ENCODE measurements at places on chromosomes 1 and 21. TPM values are rescaled to one million over a fixed set of nuclear protein-coding genes. Genes with fewer than 3 reads are reported as not detected.

RIIAD1 gene
- total RNA-seq = not detected

PTGER3 gene
- 0.06 TPM for total RNA-seq

LMX1A gene
- not detected for total RNA-seq

RNF186 gene
- not detected for total RNA-seq

OLIG2 gene
- total RNA-seq = not detected

SELP gene
- total RNA-seq = 0.18 TPM

MYCBP gene
- 45.3 TPM for total RNA-seq

PWP2 gene
- 9.3 TPM for total RNA-seq

CFAP45 gene
- 1.6 TPM for total RNA-seq

GRCh38 chr1:120178799-120179756, 2.8 kb upstream of the SEC22B start:
- H3K4me1 ChIP-seq = peaks cover 11% of the 10 kb centered on the region
- H3K4me3 ChIP-seq = no peak overlapping the region
- peaks cover 2% of the 10 kb centered on the region for H3K27me3 ChIP-seq
- H3K27ac ChIP-seq = no peak overlapping the region
- peaks cover 3% of the 10 kb centered on the region for H3K36me3 ChIP-seq

DNA sequence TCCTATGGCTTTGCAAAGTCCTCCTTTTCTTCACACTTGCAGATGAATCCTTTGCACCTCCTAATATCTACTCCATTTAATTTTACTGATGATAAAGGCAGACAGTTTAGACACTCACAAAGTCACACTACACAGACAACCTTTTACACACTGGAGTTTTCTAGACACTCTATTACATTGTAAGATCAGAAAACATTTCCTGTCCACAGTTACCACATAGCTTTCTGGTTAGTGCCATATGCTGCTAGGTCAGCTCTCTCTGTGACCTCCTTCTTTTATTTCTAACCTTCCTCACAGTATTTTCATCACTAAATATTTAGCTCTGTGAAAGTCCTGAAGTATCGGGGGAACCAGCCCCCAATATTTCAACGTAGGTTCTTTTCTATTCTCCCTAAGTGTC, 5.1 kb downstream of the SH2D1B start:
- H3K4me1 ChIP-seq = no peaks in the 10 kb centered on the region
- H3K27me3 ChIP-seq = peaks cover 12% of the 10 kb centered on the region
- DNase-seq = no peak

- no peak overlapping the region for H3K4me3 ChIP-seq
- no peaks in the 10 kb centered on the region for H3K27me3 ChIP-seq
- DNase-seq = no peak
- no peak overlapping the region for H3K27ac ChIP-seq
- H3K4me1 ChIP-seq = peaks cover 9% of the 10 kb centered on the region
These were observed 67.7 kb downstream of the SSBP3 start for GRCh38 chr1:54338464-54338863.

- H3K27ac ChIP-seq = peak overlapping the region; percentile 99
- H3K4me3 ChIP-seq = peak overlapping the region; percentile 83
- no peaks in the 10 kb centered on the region for H3K27me3 ChIP-seq
- DNase-seq = no peak
- H3K4me1 ChIP-seq = peaks cover 37% of the 10 kb centered on the region
- H3K36me3 ChIP-seq = peaks cover 26% of the 10 kb centered on the region
These were observed 342 bp downstream of the DDOST start for GRCh38 chr1:20660847-20661206.

DNA sequence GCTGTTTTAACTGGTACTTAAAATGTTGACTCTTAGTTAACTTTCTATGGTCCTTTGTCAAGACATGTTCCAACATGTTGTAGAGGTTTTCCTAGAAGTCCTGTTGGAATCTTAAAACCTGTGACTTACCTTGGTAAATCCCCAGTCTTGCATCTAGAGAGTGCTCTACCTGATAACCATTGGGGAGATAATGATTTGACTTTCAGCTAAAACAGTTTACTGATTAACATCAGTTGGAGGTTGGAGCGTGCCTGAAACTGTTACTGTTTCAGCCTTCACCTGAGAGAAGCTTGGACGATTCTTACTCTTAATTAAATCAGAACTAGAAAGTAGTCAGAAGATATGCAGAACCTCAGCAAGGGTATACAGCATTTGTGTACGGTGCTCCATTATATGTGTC, 8.8 kb downstream of the MDM4 start:
- no peak for DNase-seq
- H3K36me3 ChIP-seq = peaks cover 54% of the 10 kb centered on the region
- H3K27ac ChIP-seq = peak overlapping the region; percentile 44
- peaks cover 35% of the 10 kb centered on the region for H3K4me1 ChIP-seq

DNA sequence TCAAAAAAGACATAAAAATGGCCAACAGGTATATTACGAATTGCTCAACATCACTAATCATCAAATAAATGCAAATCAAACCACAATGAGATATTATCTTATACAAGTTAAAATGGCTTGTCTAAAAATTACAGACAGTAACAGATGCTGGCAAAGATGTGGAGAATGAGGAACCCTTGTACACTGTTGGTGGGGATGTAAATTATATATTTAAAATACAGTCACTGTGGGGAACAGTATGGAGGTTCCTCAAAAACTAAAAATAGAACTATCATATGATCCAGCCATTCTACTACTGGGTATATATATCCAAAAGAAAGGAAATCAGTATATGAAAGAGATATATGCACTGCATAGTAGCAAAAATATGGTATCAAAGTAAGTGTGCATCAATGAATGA, 1037.2 kb upstream of the B3GALT2 start:
- H3K36me3 ChIP-seq = peaks cover 3% of the 10 kb centered on the region
- H3K27ac ChIP-seq = no peak overlapping the region
- peaks cover 15% of the 10 kb centered on the region for H3K4me1 ChIP-seq
- H3K27me3 ChIP-seq = no peaks in the 10 kb centered on the region
- H3K4me3 ChIP-seq = no peak overlapping the region
- no peak for DNase-seq

GRCh38 chr1:187624812-187625545, 796.2 kb downstream of the PLA2G4A start:
- no peak overlapping the region for H3K27ac ChIP-seq
- no peaks in the 10 kb centered on the region for H3K36me3 ChIP-seq
- no peak for DNase-seq
- no peaks in the 10 kb centered on the region for H3K27me3 ChIP-seq
- no peaks in the 10 kb centered on the region for H3K4me1 ChIP-seq
